ENCODE measurements at places on chromosomes 5 and 9. TPM values are rescaled to one million over a fixed set of nuclear protein-coding genes. Genes with fewer than 3 reads are reported as not detected.

GRCh38 chr9:99513441-99514112 lies 291.5 kb downstream of the SEC61B start:
- no peak overlapping the region for H3K4me3 ChIP-seq
- H3K4me1 ChIP-seq: no peaks in the 10 kb centered on the region
- H3K27me3 ChIP-seq: no peaks in the 10 kb centered on the region
- DNase-seq: no peak
- H3K36me3 ChIP-seq: no peaks in the 10 kb centered on the region

DNA sequence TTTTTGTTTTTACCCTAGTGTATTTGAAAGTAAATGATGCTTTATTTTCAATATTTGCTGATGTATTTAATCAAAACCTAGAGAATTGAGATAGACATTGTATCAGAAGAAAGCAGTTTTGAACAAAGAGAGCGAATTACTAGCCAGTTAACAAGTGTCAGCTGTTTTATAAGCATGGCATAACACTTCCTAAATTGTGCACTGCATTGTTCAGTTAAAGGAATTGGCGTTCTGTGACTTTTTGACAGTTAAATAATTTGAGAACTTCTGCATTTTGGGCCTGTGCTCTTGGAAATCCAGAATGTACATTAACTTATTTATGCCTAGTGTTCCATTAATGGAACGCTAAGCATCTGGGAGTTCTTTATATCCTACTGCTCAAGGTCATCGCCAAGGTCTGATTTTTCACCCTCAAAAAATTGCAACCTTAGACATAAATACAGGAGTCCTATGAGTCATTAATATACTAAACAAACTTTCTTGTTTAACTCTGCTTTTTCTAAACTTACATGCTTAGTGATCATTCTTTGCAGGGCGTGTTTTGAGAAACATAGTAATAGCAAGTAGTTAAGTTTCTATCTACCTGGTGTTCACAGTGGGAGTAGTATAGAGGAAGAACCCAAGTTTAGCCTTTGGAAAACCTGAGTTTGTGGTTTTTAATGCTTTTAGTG lies 31.1 kb downstream of the RASA1 start:
- no peaks in the 10 kb centered on the region for H3K4me1 ChIP-seq
- H3K27ac ChIP-seq: no peak overlapping the region
- H3K27me3 ChIP-seq: no peaks in the 10 kb centered on the region
- no peaks in the 10 kb centered on the region for H3K36me3 ChIP-seq

DNA sequence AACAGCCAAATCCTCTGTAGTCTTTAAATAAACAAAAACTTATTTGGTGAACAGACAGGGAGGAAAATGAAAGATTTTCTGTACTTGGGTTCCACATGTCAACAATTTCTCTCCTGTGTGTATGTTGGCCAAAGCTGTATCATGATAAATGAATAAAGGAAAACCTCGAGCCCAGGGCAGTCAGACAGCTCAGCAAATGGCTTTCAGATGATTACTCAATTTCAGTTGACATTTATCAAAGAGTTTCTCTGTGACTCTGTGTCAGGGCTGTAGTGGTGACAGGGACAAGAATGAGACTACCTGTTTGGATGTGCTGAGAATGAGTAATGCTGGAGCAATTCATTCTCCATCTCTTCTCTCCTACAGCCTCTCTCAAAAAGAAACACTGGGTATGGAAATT lies 45.7 kb upstream of the PTGS1 start:
- DNase-seq: no peak
- H3K4me3 ChIP-seq: no peak overlapping the region
- no peaks in the 10 kb centered on the region for H3K4me1 ChIP-seq
- no peak overlapping the region for H3K27ac ChIP-seq
- H3K36me3 ChIP-seq: peaks cover 7% of the 10 kb centered on the region

DNA sequence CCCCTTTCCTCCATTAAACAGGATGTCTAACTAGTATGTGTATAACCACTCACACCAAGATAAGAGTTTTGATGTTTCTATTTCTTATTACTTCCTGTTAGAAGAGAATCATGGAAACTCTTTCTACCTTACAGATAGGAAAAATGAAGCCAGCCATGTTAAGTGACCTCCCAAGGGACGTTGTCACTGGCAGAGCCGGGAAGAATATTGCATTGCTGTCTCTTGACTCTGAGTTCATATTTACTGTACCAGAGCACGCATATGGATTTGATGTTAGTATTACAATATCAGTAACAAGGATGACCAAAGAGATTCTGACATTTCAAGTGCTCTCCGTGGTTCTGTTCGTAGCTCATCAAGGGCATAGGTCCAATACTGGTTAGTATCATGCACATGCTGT lies 12.5 kb upstream of the C5orf63 start:
- no peak overlapping the region for H3K4me3 ChIP-seq
- H3K4me1 ChIP-seq: no peaks in the 10 kb centered on the region
- no peaks in the 10 kb centered on the region for H3K27me3 ChIP-seq
- no peak for DNase-seq

DNA sequence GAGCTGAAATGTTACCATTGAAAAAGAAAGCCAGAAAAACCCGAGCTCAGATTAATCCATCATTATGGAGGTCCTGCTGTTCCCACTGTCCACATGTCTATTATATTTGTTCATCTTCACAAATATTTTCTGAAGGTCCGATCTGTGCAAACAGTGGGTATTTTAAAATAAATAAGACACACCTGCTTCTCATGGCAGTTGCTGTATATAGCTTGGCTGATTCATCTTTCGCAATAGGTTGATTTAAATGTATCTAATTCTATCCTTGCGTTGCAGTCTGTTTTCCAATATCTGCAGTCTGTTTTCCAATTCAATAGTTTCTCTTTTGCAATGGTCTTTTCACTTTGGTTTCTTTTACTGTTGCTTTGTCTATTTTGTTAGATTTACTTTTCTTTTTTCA lies 87.4 kb upstream of the PCA3 start:
- no peak overlapping the region for H3K27ac ChIP-seq
- DNase-seq: no peak
- no peaks in the 10 kb centered on the region for H3K27me3 ChIP-seq
- no peaks in the 10 kb centered on the region for H3K4me1 ChIP-seq
- H3K36me3 ChIP-seq: no peaks in the 10 kb centered on the region
- no peak overlapping the region for H3K4me3 ChIP-seq

AKNA gene
- total RNA-seq: 47.4 TPM
